ENCODE measurements at places on chromosomes 6 and 20.

- no peak for DNase-seq
Observed at GRCh38 chr20:6490849-6491248, 276.6 kb upstream of the BMP2 start.

DNA sequence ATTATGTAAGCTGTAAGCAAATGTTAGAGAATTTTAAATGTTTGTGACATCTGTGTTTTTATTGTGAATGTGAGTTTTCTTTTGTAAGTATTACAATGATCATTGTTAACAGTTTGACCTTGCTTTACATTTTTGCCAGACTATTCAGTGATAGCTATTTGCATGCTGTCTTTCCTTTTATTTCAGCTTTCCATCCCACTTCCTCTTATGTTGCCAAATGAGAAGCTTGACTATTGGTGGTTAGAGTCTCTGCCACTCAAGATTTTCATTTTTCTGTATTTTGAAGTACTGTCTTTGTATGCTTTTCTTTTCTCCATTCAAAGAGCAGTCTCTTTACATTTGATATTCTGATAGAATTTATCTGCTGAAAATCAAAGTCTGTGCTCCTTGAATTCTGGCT, 104.1 kb downstream of the PRIM2 start:
- no peak for DNase-seq

DNA sequence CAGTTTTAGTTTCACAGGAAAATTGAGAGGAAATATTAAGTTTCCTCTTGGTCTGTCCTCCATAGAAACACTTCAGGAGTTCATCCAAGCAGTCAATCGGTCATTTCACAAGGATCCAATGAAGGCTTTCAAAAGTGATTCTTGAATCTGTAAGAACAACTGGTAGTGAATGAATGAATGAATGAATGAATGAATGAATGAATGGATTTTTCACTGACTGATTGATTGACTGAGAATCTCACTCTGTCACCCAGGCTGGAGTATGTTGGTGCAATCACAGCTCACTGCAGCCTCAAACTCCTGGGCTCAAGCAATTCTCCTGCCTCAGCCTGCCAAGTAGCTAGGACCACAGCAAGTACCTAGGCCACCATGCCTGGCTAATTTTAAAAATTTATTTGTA, 39.4 kb upstream of the TAF8 start:
- DNase-seq, result no peak

- no peak for DNase-seq
Observed at GRCh38 chr6:128731249-128732165, 151.4 kb upstream of the LAMA2 start.

DNA sequence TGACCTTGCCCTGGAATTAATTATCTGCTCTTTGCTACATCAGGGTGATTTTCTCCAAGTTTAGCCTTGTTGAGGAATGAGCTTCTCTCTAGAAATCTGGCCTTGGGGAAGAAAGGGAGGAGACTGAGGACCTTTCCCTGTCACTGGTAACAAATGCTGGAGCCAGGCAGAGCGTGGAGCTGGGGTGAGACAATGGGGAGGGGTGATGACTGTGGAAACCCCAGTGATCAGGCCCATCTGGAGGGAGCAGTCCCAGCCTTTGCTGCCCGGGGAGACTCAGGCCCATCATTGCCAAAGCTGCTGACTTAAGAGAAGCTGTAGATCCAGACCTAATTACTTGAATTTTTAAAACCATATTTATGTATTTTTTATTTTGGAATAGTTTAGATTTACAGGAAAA, 31.3 kb downstream of the BCAS4 start:
- no peak for DNase-seq

- DNase-seq, result no peak
Observed at GRCh38 chr6:75450903-75451302, 42.7 kb downstream of the FILIP1 start.

DNA sequence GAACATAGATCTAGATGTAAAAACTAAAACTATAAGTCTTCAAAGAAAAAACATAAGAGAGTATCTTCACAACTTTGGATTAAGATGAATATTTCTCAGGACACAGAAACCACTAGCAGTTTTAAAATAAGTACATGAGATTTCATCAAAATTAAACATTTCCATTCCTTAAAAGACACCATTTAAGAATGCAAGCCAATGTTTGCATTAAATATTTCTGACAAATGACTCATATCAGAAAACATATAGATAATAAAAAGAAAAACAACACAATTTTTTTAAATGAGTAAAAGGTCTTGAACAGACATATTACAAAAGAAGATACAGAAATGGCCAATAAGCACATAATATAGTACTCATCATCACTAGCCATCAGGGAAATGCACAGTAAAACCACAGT, 59.7 kb downstream of the COL21A1 start:
- DNase-seq, result no peak

GRCh38 chr20:36035745-36036144, 67.4 kb downstream of the CNBD2 start:
- no peak for DNase-seq
